ENCODE measurements at places on chromosomes 7 and 10. TPM values are rescaled to one million over a fixed set of nuclear protein-coding genes. Genes with fewer than 3 reads are reported as not detected.

DNA sequence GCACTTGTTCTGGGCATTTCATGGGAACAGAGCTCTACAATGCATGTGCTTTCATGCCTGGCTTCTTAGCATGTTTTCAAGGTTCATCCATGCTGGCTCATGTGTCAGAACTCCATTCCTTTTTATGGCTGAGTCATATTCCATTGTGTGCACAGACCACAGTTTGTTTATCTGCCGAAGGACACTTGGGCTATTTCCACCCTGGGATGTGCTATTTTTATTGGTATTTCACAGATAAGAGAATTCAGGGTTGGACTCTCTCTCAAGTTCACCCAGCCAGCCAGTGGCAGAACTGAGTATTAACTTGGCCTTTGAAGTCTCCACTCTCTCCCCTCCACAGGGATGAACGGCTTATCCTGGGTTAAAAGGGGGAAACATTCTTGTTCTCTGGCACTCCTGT lies 190.7 kb upstream of the GPR26 start:
- no peak for DNase-seq

DNA sequence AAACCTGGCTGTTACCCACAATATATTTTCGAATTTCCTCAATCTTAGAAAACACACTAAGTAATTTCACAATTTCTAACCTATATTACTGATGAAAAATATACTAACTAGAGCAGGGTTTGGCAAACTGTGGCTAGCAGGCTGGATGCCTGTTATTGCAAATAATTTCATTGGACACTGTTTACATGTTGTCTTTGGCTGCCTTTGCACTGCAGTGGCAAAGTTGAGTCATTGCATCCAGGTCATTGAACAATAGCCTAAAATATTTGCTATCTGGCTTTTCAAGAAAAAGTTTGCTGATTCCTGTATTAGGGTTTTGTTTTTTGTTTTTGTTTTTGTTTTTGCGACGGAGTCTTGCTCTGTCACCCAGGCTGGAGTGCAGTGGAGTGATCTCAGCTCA lies 47.2 kb downstream of the KIF11 start:
- no peak for DNase-seq

- no peak for DNase-seq
Observed at GRCh38 chr10:111516144-111516543, 439.3 kb downstream of the ADRA2A start.

GRCh38 chr7:24444666-24445440 lies 128.4 kb upstream of the PALS2 start:
- no peak for DNase-seq

DNA sequence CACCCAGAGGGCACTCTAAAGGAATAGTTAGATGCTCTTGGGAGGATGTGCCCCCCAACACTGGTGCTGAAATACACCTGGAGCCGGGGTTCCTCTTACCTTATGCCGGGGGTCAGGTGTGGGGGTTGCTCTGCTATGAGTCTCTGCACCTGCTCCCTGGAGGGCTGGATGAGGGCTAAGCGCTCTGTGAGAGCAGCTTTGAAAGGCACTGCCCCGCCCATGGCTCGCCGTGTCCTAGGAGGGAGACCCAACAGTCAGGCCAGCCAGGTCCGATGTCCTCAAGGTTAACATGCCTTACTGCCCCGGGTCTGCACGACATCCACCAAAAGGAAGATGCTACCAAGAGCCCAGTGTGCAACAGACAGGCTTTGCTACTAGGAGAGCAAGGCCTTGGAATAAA lies 31.7 kb downstream of the PSPH start:
- DNase-seq, result no peak

DNA sequence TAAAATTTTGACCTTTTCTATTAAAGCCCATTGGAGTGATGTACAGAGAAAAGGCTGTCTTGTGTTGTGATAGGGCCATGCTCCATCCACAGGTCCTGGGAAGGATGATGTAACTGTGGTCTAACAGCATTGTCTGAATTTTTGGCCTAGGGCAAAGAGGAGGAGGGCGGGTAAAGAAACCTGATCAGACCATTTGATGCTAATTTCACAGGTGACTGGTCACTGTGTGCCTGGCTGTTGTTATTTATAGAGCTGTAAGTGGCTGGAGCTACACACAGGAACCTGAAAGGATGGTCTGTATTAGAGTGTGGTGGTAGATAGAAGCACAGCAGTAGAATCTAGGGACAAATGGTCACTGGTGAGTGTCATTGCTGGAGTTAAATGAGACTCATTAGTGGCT lies 182.1 kb downstream of the AUTS2 start:
- DNase-seq, result no peak

DNA sequence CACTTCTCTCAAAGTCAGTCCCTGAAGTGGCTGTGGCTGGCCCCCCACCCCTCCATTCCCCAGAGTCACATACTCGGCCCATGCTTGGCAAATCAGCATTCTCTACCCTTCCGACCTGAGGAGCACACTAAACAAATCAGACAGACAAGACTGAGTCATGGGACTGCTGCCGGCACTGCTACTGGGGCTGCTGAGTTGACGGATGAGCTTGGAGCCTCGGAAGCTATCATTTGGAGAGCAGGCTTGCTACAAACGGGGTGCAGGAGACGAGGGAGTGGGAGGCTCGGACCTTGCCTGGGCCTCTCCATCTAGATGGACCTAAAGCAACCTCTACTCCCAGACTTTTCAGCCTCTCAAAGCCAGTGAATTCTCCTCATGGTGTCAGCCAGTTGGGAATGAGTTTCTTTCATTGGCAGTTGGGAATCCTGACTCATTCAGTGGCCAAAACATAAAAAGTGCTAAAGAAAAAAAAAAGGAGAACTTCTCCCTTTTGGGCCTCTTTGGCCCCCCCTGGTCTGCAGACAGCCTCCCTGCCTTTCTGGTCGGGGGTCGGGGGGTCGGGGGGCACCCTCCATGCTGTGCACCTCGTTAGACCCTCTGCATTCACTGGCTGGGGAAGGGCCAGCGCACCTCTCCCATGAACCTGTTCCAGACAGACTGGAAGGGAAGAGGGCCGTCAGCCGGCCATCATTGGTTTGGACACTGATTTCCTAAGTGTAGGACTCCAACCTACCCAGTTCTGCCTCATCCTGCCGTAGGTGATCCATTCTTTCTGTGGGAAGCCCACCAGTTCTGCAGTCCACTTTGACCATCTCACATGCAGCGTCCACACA lies 52.3 kb upstream of the COL13A1 start:
- no peak for DNase-seq

- no peak for DNase-seq
Observed at GRCh38 chr7:71842381-71842780, 569.8 kb downstream of the CALN1 start.

DNA sequence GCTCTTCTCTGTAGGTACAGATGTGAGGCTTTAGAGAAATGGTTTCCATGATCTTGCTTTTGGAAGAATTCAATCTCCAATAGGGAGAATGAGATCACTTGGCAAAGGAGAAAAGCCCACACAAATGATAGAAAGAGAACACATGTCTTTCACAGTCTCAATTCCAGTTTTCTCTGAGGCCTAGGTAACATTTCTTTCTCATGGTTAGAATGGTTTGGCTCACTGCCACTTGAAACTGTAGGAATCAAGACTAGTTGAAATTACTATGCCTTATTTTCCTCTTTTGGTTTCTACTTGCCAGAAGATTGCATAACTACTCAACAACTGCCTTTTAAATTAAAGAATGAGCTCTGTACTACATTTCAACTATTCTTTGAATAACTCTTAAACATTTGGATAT lies 276.5 kb upstream of the TEX47 start:
- no peak for DNase-seq

GPR26 gene
- total RNA-seq, result not detected

- DNase-seq, result no peak
Observed at GRCh38 chr7:47008461-47008860, 573.5 kb downstream of the TNS3 start.

- DNase-seq, result no peak
Observed at GRCh38 chr10:125008689-125009638, 67.0 kb downstream of the ZRANB1 start.

DNA sequence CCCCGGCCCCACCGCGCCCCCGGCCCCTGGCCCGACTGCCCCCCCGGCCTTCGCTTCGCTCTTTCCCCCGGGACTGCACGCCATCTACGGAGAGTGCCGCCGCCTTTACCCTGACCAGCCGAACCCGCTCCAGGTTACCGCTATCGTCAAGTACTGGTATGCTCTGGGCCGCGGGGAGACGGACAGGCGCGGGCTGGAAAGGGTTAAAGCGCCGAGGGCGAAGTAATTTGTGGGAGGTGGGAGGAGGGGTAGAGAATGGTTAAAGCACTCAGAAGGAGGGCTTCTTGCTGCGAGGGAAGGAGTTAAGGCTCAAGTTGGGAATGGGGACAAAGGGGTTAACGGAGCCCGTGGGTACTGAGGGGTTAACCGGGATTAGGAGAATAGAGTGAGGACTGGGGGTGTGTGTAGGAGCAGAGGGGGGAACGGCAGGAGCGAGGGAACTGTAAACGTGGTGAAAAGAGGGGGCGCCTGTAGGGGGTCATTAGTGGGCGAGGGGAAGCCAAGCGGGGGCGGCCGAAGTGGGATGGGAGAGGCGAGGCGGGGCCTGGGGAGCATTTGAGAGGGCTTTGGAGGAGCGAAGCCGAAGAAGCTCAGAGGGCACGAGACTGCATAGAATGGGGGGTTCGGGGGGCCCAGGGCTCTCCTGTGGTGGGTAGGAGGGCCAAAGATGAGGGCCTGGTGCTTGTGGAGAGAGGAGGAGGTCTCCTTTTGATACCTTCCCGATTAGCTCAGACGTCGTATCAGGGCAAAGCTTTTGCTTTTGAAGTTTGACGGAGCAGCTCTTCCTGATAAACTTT lies 605 bp downstream of the SUFU start:
- no peak for DNase-seq

DNA sequence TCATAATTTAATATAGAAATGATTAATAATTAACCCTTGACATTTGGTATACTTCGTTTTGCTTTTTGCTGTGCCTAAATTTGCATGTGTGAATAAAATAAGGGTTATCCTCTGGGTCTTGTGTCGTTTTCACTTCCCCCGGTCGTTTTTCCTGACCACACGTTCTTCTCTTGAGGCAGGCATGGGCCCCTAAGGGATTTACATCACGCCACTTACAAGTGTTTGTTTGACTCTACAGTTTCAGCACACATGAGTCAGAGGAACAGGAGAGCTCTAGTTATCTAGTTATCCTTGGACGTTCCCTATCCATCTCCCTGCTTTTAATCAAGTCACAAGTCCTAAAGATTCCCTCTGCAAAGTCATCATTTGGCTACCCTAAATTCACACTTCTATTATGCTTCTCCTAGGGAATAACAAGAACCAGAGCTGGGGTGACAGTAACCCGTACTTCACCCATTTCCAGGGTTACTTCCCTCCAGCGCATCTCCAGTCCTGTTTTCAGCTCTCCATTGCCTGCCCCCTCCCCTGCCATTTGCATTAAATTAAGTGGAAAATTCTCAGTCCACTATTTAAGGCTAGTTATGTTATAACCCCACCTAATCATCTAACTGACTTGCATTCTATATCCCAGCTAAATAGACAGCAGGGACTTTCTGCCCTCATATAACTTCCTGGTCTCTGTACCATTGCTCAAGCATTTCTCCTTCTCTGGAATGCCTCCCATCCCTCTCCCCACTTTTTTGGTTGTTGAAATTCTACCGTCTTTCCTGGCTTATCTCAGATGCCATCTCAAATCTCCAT lies 206.9 kb downstream of the PTEN start:
- no peak for DNase-seq

DNA sequence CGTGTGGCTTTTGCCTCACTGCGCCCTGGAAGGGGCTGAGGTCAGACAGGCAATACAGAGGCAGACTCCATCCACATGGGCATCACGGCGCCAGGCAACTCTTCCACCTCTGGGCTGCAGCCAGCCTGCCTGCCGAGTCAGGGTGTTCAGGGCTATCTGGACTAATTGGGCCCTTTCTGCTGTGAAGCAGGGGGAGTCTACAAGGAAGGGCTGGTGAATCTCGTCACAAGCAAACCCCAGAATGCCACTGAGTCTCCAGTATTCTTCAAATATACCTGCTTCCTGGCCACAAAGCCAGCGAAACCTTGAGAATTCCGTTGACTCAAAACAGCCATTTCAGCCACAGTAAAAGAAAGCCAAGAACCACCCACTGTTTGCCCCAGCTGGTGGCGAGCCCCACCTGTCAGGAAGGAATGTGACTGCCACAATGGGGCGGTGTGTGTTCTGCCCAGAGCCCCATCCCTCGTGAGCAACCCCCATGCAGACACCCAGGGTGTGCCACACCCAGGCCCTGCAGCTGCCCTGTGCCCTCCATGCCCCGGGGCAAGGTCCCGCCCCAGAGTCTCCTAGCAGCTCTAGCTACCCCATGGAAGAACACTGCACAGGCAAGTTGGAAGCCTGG lies 117.3 kb downstream of the FAM53B start:
- no peak for DNase-seq

DNA sequence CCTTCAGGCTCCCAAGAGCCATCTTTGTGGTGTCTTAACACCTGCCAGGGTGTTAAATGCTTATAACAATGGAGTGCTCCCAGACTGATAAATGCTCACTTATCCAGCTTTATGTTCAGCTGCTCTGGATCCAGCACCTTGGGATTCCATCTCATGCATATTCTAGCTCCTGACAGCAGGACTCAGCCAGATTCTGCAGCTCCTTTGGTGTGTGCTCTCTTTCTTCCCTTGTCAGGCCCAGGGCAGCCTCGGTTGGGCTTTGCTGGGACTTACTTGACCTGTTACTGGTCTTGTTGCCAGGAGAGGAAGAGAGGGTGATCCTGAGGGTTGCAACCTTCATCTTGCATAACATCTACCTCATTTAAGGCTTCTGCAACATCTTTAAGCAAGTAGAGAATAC lies 59.4 kb upstream of the CCNY start:
- DNase-seq, result no peak

GRCh38 chr7:27103489-27104226 lies 1.2 kb upstream of the HOXA2 start:
- no peak for DNase-seq
